ENCODE measurements at places on chromosomes 16 and 17.

DNA sequence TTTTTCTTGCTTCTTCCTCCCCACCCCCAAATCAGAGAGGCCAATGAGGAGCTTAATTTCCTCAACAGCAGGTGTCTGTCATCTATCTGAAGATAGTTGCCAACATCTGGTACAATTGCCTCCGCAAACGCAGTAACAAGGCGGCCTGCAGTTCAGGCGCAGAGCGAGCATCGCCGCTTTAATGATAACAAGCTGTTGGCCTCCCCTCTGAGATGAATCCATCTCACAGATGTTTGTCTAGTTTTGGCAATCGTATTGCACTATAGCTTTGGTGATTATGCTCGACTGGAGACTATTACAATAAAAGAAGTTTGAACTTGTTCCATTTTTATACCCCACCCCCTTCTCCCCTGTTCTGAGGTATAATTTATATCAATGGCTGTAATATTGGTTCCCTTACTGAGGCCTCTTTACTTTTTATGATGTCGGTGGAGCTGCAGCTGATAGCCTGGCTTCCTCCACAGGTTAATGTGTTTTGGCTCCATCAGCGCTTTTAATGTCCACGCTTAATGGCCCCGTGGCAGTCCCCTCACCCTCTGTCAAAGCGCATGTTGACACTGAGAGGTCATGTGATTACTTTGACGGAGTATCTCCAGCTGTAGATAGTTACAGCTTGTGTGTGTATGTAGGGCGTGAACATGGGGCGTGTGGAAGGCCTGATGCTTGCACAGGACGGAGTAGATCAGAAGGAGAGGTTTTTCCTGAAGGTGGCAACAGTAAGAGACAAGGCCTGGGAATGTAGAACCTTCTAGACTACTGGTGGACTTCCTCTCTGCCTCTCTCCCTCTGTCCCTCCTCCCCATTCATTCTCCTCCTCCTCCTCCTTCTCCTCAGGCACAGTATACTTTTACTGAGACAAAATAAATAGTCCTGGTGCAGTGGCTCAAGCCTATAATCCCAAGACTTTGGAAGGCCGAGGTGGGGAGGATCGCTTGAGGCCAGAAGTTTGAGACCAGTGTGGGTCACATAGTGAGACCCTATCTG lies 164.7 kb downstream of the MSI2 start:
- no peak for DNase-seq

- no peak for DNase-seq
These were observed 40.8 kb downstream of the SCNN1G start for GRCh38 chr16:23223368-23223767.

GRCh38 chr17:62888148-62888547 lies 77.9 kb upstream of the TANC2 start:
- DNase-seq = no peak

DNA sequence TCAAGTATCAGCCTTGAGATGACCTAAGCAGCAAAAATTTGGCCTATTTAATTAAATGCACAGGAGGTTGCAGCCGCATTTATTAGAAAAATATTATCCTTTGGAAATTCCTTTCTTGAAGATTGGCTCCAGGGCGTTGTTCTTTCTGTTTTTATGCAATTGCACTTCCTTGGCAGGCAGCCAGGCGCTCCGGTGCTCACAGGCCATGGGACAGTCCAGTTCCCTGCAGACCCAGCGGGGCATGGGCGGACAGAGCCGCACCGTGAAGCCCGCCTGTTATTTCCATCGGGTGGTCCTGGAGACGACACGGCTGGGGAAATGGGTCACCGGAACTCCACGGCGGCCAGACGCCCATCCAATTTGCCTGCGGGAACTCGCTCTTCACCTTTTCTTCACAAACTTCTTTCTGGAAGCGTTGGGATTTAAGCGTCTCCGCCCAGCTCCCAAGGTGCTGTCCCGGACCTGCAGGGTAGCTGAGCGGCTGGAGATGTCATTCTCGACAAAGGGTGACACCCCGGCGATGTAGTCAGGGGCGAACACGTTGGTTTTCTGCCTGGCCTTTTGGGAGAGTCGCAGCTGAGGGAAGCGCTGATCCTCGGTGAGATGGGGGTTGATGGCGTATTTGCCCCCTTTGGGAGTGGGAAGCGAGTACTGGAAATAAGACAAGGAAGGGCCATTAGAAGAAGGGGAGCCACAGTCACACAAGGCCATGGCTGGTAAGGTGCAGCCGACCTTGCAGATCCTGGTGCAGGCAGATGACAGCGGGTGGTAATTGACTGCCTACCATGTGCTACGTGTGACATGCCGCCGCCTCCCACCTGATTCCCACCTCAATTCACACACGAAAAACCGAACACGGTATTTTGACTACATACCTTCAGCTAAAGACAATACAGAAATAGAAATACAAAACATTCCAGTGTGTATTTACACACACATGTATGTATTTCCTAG lies 12.5 kb downstream of the NOB1 start:
- no peak for DNase-seq

DNA sequence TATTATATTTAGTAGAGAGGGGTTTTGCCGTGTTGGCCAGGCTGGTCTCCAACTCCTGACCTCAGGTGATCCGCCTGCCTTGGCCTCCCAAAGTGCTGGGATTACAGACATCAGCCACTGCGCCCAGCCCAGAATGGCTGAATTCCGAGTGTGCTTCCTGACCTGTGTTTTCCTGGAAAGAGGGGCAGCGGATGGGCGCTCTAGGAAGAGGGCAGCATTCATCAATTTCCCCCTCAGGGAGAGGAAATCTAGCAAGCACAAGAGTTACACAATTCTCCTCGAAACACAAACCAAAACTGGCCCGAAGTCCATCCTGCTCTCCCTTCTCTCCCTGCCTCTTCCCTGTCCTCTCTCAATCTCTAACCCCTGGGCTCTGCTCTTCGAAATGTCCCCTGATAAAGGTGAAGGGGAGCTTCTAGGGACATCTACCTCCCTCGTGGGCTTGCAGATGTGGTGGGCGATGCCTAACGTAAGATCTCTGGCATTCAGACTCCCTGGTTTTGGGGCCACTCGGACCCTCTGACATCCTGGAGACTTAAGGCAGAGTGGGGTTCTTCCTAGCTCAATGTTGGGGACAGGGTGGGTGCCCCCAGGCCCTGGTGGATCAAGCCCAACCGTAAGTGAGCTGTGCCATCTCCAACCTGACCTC lies 1.0 kb downstream of the IL27 start:
- no peak for DNase-seq

DNA sequence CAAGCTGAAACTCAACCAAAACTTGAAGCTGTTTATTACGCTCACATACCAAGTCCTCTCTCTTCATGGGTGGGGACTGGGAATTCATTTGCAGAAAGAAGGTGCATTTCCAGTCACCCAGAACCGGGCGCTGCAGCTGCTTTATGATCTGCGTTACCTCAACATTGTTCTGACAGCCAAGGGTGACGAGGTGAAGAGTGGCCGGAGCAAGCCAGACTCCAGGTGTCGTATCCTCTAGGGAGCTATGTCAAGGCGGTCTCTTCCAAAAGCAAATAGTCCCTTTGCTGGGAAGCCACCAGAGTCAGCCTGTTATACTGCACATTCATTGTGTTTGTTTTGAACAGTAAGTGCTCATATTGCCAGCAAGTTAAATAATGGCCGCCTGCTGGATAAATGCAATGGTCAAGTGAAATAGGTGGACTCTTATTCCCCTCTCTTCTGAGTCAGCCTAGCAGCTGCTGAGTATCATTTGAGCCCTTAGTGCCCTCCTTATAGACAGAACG lies 12.7 kb downstream of the COG1 start:
- DNase-seq = no peak

GRCh38 chr16:69767459-69768229 lies 5.5 kb downstream of the WWP2 start:
- DNase-seq = no peak
